ENCODE measurements at places on chromosomes 5 and 9. TPM values are rescaled to one million over a fixed set of nuclear protein-coding genes. Genes with fewer than 3 reads are reported as not detected.

- no peak overlapping the region for H3K27ac ChIP-seq
- H3K4me1 ChIP-seq = no peaks in the 10 kb centered on the region
- H3K36me3 ChIP-seq = no peaks in the 10 kb centered on the region
- no peak for DNase-seq
- H3K4me3 ChIP-seq = no peak overlapping the region
- H3K27me3 ChIP-seq = no peaks in the 10 kb centered on the region
Measured at GRCh38 chr5:21236971-21237427, 1249.0 kb upstream of the CDH18 start.

DNA sequence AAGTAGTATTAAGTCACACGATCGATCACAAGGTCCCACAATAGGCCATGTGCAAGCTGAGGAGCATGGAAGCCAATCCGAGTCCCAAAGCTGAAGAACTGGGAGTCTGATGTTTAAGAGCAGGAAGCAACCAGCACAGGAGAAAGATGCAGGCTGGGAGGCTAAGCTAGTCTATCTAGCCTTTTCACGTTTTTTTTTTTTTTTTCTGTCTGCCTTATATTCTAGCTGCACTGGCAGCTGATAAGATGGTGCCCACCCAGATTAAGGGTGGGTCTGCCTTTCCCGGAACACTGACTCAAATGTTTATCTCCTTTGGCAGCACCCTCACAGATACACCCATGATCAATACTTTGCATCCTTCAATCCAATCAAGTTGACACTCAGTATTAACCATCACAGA is 6.5 kb downstream of the PPIP5K2 start:
- no peaks in the 10 kb centered on the region for H3K36me3 ChIP-seq
- DNase-seq = no peak
- H3K4me3 ChIP-seq = no peak overlapping the region
- H3K4me1 ChIP-seq = peaks cover 7% of the 10 kb centered on the region
- no peak overlapping the region for H3K27ac ChIP-seq
- H3K27me3 ChIP-seq = no peaks in the 10 kb centered on the region

GRCh38 chr9:3151672-3152576 is 308.0 kb upstream of the PUM3 start:
- H3K27me3 ChIP-seq = no peaks in the 10 kb centered on the region
- H3K4me1 ChIP-seq = no peaks in the 10 kb centered on the region
- H3K27ac ChIP-seq = no peak overlapping the region
- no peak for DNase-seq
- no peak overlapping the region for H3K4me3 ChIP-seq
- H3K36me3 ChIP-seq = no peaks in the 10 kb centered on the region

Gene STPG3
- total RNA-seq = not detected

GRCh38 chr5:143271431-143271830 is 132.1 kb downstream of the NR3C1 start:
- no peak overlapping the region for H3K27ac ChIP-seq
- H3K4me3 ChIP-seq = no peak overlapping the region
- no peaks in the 10 kb centered on the region for H3K36me3 ChIP-seq
- no peaks in the 10 kb centered on the region for H3K27me3 ChIP-seq
- H3K4me1 ChIP-seq = no peaks in the 10 kb centered on the region
- no peak for DNase-seq

DNA sequence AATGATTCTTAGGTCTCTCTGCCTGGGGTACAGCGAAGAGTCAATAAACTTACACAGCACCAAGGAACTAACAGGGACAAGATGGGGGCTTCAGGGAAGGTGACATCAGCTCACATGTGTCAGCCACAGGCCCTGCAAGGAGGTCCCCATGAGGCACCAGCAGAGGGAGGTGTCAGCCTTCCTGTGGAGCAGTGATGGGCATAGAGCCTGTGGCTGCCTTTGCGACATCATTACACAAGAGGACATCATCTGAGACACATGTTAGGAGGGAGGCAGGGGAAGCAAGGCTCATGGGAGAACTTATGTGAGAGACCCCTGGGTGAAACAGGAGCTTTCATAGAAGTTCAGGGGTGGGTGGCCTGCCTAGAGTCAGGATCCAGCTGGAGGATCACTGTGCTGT is 389.6 kb downstream of the SEMA5A start:
- peak; percentile 74 for DNase-seq
- no peaks in the 10 kb centered on the region for H3K4me1 ChIP-seq
- H3K36me3 ChIP-seq = no peaks in the 10 kb centered on the region
- no peak overlapping the region for H3K27ac ChIP-seq
- no peaks in the 10 kb centered on the region for H3K27me3 ChIP-seq

GRCh38 chr9:134301387-134302129 is 24.7 kb upstream of the RXRA start:
- H3K36me3 ChIP-seq = no peaks in the 10 kb centered on the region
- no peak overlapping the region for H3K4me3 ChIP-seq
- no peak overlapping the region for H3K27ac ChIP-seq
- peaks cover 5% of the 10 kb centered on the region for H3K4me1 ChIP-seq
- no peaks in the 10 kb centered on the region for H3K27me3 ChIP-seq

Gene SLC6A19
- not detected for total RNA-seq

Gene SHISAL2B
- 10.4 TPM for total RNA-seq

DNA sequence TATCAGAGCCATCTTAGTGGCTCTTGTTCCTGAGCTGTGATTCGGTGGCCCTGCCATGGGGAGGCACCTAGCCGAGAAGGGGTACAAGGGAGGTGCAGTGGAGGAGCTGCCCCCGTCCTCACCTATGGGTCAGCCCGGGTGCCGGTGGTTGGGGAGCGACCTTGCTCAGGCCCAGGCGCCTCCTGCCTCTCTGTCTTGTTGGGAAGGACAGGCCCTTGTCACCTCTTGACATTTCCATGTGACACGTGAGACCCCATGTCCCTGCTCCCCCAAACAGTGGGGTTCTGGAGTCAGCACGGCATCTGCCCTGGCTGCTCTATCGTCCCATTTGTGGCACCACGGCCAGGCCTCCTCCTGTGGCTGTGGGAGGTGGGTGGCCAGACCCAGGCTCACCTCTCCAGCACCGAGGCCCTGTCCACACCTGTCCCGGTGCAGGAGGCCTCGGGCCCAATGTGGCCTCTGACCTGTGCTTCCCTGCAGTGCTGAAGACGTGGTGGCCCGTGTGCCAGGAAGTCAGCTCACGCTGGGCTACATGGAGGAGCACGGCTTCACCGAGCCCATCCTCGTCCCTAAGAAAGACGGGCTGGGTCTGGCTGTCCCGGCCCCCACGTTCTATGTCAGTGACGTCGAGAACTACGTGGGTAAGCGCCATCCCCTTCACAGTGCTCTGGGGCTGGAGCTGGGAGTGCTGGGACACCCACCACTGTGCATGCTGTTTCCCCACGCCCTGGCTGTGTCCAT is 68.9 kb downstream of the PHF2 start:
- no peaks in the 10 kb centered on the region for H3K4me1 ChIP-seq
- no peak overlapping the region for H3K4me3 ChIP-seq
- H3K27me3 ChIP-seq = no peaks in the 10 kb centered on the region
- no peaks in the 10 kb centered on the region for H3K36me3 ChIP-seq
- DNase-seq = no peak

Gene PTGDS
- total RNA-seq = not detected

- no peak for DNase-seq
- no peak overlapping the region for H3K27ac ChIP-seq
- no peaks in the 10 kb centered on the region for H3K36me3 ChIP-seq
- no peaks in the 10 kb centered on the region for H3K4me1 ChIP-seq
Measured at GRCh38 chr9:90832261-90832660, 30.6 kb downstream of the SYK start.

DNA sequence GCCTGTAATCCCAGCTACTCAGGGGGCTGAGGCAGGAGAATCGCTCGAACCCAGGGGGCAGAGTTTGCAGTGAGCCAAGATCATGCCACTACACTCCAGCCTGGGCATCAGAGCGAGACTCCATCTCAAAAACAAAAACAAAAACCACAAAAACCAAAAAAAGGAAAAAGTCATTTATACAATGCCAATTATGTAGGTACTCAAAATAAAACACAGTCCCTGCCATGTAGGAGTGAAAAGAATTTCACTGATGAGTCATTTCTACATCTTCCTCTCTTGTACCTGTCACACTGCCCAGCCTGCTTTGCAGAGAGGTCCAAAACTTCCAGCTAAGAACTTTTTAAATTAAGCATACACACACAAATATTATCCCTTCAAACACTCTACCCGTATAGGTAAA is 215.8 kb downstream of the EPB41L4A start:
- H3K4me1 ChIP-seq = peaks cover 22% of the 10 kb centered on the region
- H3K27me3 ChIP-seq = no peaks in the 10 kb centered on the region
- H3K4me3 ChIP-seq = no peak overlapping the region
- DNase-seq = no peak

DNA sequence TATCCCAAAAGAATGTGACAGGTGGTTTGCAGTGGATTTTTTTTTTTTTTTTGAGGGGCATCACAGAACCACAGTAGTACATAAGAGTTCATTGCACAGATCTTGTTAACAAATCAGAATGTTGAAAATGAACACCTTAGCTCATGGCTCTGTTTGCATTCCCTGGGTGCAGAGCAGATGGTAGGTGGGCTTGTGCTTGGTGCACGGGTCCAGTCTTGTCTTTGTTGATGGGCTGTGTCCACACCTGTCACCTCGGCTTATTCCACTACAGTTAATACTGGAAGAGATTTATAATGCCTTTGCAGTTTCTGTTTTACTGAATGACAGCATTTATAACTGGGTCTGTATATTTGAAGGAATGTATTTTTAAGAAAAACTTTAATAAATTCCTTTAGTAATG is 146.6 kb downstream of the KDM4C start:
- H3K27ac ChIP-seq = no peak overlapping the region
- H3K4me3 ChIP-seq = no peak overlapping the region
- no peak for DNase-seq
- no peaks in the 10 kb centered on the region for H3K27me3 ChIP-seq
- no peaks in the 10 kb centered on the region for H3K36me3 ChIP-seq

GRCh38 chr5:28750251-28750650 is 1711.9 kb upstream of the CDH9 start:
- H3K27me3 ChIP-seq = no peaks in the 10 kb centered on the region
- H3K27ac ChIP-seq = no peak overlapping the region
- no peak overlapping the region for H3K4me3 ChIP-seq
- no peak for DNase-seq
- H3K36me3 ChIP-seq = no peaks in the 10 kb centered on the region

Gene GPRIN1
- total RNA-seq = 0.67 TPM

DNA sequence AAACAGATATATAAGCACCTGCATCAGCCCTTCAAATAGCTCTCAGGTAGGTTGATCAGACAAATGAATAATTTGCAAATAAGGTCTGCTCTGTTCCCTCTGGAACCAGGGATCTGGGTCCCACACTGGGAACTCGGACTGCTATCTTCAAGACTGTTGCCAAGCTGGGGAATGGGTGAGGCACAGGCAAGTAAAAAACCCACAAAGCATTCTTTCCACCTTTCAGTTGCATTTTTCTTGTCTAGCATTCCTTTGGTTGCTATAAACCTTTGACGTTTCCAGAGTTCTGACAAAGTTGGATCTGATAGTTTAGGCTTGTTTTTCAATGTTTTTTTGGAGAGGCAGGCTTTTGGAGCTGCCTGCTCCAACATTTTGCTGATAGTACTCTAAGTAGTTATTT is 20.1 kb downstream of the FBXL17 start:
- DNase-seq = no peak
- H3K4me1 ChIP-seq = no peaks in the 10 kb centered on the region
- no peak overlapping the region for H3K4me3 ChIP-seq
- peaks cover 7% of the 10 kb centered on the region for H3K36me3 ChIP-seq

DNA sequence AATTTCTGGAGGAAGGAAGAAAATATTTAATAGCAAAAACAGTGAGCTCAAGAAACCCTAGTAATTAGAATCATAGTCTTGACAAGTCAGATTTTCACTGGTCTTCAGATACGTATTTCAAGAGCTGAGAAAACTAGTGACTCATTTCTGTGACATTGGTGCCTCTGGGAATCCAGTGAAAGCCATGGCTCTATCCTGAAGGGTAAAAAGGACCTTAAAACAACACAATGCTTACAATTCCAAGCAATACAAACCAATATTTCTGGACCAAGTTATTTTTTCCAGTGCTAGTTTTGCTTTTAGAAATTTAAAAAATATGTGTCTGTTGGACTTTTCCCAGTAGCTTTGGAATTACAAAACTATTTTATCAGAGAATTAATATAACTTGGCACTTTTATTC is 140.3 kb downstream of the LPAR1 start:
- H3K4me1 ChIP-seq = no peaks in the 10 kb centered on the region
- H3K27ac ChIP-seq = no peak overlapping the region
- DNase-seq = no peak
- no peaks in the 10 kb centered on the region for H3K27me3 ChIP-seq
- no peak overlapping the region for H3K4me3 ChIP-seq
- H3K36me3 ChIP-seq = no peaks in the 10 kb centered on the region

Gene PCDHGA10
- total RNA-seq = 4.7 TPM

Gene TMEFF1
- 103 TPM for total RNA-seq

GRCh38 chr5:167790462-167791260 is 500.8 kb upstream of the WWC1 start:
- H3K4me1 ChIP-seq = peaks cover 13% of the 10 kb centered on the region
- H3K4me3 ChIP-seq = no peak overlapping the region
- no peak overlapping the region for H3K27ac ChIP-seq
- H3K36me3 ChIP-seq = no peaks in the 10 kb centered on the region
- H3K27me3 ChIP-seq = no peaks in the 10 kb centered on the region

Gene OTP
- not detected for total RNA-seq

Gene FRRS1L
- total RNA-seq = 4.3 TPM

Measured in neural progenitor cell (in vitro differentiated cells).